ENCODE measurements at places on chromosomes 16 and 17. TPM values are rescaled to one million over a fixed set of nuclear protein-coding genes. Genes with fewer than 3 reads are reported as not detected.

Gene LAT
- 148 TPM for total RNA-seq

Gene KCNJ2
- not detected for total RNA-seq

- peaks cover 14% of the 10 kb centered on the region for H3K4me1 ChIP-seq
- H3K27ac ChIP-seq = no peak overlapping the region
- no peak for DNase-seq
- no peak overlapping the region for H3K4me3 ChIP-seq
Measured at GRCh38 chr17:45334231-45334630, 17.4 kb upstream of the MAP3K14 start.

GRCh38 chr17:40727447-40728231, 24.1 kb upstream of the KRT24 start:
- H3K4me3 ChIP-seq = no peak overlapping the region
- H3K4me1 ChIP-seq = no peaks in the 10 kb centered on the region
- no peak for DNase-seq
- no peaks in the 10 kb centered on the region for H3K27me3 ChIP-seq
- H3K36me3 ChIP-seq = no peaks in the 10 kb centered on the region

Measured in natural killer cell (primary cell).